ENCODE measurements at places on chromosomes 16 and 17.
A peak's percentile ranks its signal among the peaks of the same experiment; 100 is the strongest.

DNA sequence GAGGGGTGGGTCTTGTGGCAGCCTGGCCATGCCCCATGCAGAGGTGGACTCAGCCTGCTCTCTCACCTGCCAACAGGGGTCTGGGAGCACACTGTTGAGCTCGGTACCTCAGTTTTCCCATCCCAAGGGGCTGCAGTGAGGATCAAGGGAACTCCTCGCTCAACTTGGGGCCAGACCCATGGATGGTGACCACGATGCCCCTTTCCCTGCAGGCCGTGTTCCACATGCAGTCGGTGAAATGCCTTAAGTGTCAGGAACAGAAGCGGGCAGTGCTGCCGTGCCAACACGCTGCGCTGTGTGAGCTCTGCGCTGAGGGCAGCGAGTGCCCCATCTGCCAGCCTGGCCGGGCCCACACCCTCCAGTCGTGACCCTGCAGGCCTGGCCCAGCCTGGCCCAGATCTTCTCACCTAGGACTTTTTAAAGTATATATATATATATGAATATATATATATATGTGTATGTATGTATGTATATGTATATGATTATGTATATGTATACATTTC is 20.1 kb downstream of the UNC13D start:
- no peak for DNase-seq

DNA sequence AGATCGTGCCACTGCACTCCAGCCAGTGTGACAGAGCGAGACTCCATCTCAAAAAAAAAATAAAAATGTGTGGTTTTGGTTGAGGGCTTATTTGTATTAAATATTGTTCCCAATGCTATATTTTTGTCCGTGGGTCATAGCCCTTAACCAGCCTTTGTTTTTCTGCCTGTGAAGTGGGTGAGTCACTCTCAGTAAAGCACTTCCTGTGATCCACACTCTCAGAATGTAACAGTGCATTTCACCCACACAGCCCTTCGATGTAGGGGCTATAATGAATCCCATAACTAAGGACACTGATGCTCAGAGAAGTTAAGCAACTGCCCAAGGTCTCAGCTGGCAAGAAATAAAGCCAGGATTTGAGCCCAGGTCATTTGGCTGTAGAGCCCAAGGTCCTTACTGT is 34.7 kb upstream of the POLR3E start:
- DNase-seq = peak; percentile 41

GRCh38 chr17:6677158-6677831 is 25.7 kb downstream of the C17orf100 start:
- DNase-seq = peak; percentile 33

GRCh38 chr16:87834005-87834667 is 35.2 kb downstream of the SLC7A5 start:
- DNase-seq = no peak

DNA sequence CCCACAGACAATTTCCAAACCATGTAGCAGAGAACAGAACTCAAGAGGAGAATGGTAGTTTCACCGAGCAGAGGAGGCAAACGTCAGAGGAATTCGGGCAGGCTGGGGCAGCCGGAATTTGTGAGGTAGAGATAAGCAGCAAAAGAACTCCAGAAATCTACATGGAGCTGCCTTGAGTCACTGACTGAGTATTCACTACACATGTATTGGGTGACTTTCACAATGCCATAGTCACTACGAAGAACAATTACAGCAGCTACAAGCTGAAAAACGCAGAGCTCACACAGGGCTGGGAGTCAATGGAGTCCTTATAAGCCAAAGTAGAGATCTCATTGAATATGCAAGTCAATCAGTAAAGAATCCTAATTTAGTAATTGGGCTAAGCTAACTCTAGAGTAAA is 13.4 kb downstream of the CMC2 start:
- DNase-seq = peak; percentile 87

GRCh38 chr16:57725151-57725550 is 10.4 kb upstream of the KATNB1 start:
- no peak for DNase-seq

DNA sequence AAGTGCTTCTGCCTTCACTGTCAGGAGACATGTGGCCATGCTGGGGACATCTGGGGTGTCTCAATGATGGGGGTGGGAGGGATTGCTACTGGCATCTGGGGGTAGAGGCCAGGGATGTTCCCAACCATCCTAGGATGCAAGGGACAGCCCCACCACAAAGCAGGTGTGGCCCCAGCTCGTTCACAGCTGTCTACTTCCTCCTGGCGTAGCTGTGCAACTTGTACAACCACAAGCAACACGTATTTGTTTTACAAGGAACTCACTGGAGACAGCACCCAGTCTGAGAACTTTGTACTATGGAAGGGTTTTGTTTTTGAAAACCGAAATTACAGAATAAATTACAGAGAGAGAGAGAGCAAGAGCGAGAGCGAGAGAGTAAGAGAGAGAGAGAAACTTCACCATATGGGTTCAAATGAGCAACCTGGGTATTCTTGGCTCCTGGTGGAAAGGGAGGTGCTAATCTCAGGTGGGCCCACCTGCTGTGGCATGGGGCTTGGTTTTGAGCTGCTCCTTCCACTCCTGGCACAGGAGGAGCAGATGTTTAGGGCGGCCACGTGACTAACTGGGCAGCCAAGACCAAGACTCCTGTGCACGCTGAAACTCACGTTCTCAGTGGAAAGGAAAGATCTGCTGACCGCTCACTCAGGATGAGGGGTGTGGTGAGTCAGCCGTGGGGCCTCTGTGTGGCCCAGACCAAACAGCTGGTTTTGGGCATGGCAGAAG is 17.5 kb upstream of the TNFRSF13B start:
- DNase-seq = no peak

- DNase-seq = no peak
Observed at GRCh38 chr16:25279491-25279890, 21.8 kb upstream of the ZKSCAN2 start.
